SJSA1 (cell line): ENCODE measurements at places on chromosomes 7 and 10. TPM values are rescaled to one million over a fixed set of nuclear protein-coding genes. Genes with fewer than 3 reads are reported as not detected.

Gene HOXA13
- total RNA-seq, result 1.7 and 2.5 TPM in 2 replicates

Gene STEAP4
- total RNA-seq, result not detected in 2 replicates

Gene SGCE
- 117 and 123 TPM in 2 replicates for total RNA-seq

Gene C10orf105
- total RNA-seq, result not detected in 2 replicates

Gene NANOS1
- total RNA-seq, result 0.71 and 2.7 TPM in 2 replicates

Gene LRRC17
- 8.3 and 10.9 TPM in 2 replicates for total RNA-seq

Gene OR2A1
- not detected in 2 replicates for total RNA-seq

Gene MUC12
- total RNA-seq, result not detected in 2 replicates

Gene ZNF239
- total RNA-seq, result 1.7 and 2.5 TPM in 2 replicates

Gene FRA10AC1
- total RNA-seq, result 7.5 and 8.0 TPM in 2 replicates

Gene UCMA
- not detected in 2 replicates for total RNA-seq

Gene EPHB6
- 0.82 TPM in 1 of 2 replicates, not detected in the other for total RNA-seq

Gene NODAL
- total RNA-seq, result not detected in 2 replicates

Gene PON3
- total RNA-seq, result not detected in 2 replicates

Gene PAPOLB
- not detected in 2 replicates for total RNA-seq

Gene TAX1BP1
- 97.4 and 101 TPM in 2 replicates for total RNA-seq

Gene FHIP2A
- total RNA-seq, result 18.5 and 24.8 TPM in 2 replicates

Gene WDR86
- 0.39 and 0.72 TPM in 2 replicates for total RNA-seq

Gene STOX1
- total RNA-seq, result 0.39 and 1.6 TPM in 2 replicates

Gene MBL2
- total RNA-seq, result not detected in 2 replicates

Gene NT5C3A
- total RNA-seq, result 31.1 TPM in 2 replicates

Gene SUPV3L1
- total RNA-seq, result 22.0 and 26.1 TPM in 2 replicates

Gene GHRHR
- not detected in 2 replicates for total RNA-seq

Gene VSTM4
- total RNA-seq, result 1.8 and 3.7 TPM in 2 replicates

Gene GIMAP2
- total RNA-seq, result 0.76 TPM in 1 of 2 replicates, not detected in the other

Gene TEX36
- not detected in 2 replicates for total RNA-seq

Gene POU6F2
- total RNA-seq, result not detected in 2 replicates

Gene STEAP1
- total RNA-seq, result 8.3 and 14.2 TPM in 2 replicates

Gene PRLHR
- total RNA-seq, result not detected in 2 replicates

Gene CCDC3
- 12.4 and 21.3 TPM in 2 replicates for total RNA-seq

Gene C7orf57
- 0.34 and 3.8 TPM in 2 replicates for total RNA-seq

Gene FAM24B
- total RNA-seq, result 5.2 and 11.7 TPM in 2 replicates

Gene GIMAP8
- not detected in 2 replicates for total RNA-seq

Gene DLX6
- 1.8 and 3.3 TPM in 2 replicates for total RNA-seq

Gene IFIT1
- total RNA-seq, result 1.8 and 5.2 TPM in 2 replicates

Gene NPC1L1
- not detected in 2 replicates for total RNA-seq

Gene SPACDR
- total RNA-seq, result 0.66 TPM in 1 of 2 replicates, not detected in the other

Gene HOXA10
- total RNA-seq, result 8.6 and 15.5 TPM in 2 replicates

Gene SPDYE6
- total RNA-seq, result not detected in 2 replicates

Gene SEMA3D
- 4.4 and 5.3 TPM in 2 replicates for total RNA-seq

Gene OR6V1
- total RNA-seq, result not detected in 2 replicates

Gene ACHE
- 0.16 TPM in 1 of 2 replicates, not detected in the other for total RNA-seq

Gene DYDC2
- not detected in 2 replicates for total RNA-seq

Gene EBLN1
- total RNA-seq, result not detected in 2 replicates

Gene FLNC
- 56.8 and 84.7 TPM in 2 replicates for total RNA-seq

Gene CPN1
- total RNA-seq, result not detected in 2 replicates

Gene HGF
- 0.08 TPM in 1 of 2 replicates, not detected in the other for total RNA-seq

Gene CYP3A5
- total RNA-seq, result 0.37 and 1.8 TPM in 2 replicates

Gene BLNK
- total RNA-seq, result not detected in 2 replicates

Gene BLVRA
- 27.8 and 39.0 TPM in 2 replicates for total RNA-seq

Gene CTAGE15
- 0.13 and 0.22 TPM in 2 replicates for total RNA-seq

Gene TWIST1
- total RNA-seq, result 49.5 and 76.2 TPM in 2 replicates

Gene WNT8B
- total RNA-seq, result not detected in 2 replicates
